ENCODE measurements at places on chromosomes 7 and 10.
A peak's percentile ranks its signal among the peaks of the same experiment; 100 is the strongest.

DNA sequence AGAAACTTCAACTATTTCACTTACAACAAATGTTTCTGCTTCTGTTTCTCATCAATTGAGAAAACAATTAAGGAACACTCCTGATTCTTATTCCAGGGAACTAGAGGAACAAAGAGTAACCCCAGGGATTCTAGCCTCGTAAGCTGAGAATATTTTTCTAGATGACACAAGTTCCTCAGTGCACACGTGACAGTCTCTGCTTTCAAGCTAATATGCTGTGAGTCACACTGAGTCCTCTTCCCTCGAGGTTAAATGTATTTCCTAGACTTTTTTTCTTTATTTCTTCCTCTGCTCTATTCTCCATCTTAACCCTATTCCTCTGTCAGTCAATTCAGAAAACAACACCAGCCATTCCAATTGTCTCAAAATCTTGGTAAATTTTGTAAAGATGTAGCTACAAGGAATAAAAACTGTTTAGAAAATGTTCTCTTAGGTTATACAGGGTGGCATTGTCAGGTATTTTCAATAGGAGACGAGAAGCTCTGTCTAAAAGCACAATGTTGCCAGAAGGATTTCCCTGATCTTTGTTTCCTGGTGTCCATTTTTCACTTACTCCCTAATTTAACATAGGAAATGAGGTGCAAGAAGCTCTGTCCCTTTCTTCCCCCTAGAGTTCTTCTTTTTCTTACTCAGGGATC, 5.8 kb upstream of the C1GALT1 start:
- DNase-seq, result peak; percentile 96

GRCh38 chr10:78687626-78688025, 381.1 kb upstream of the ZMIZ1 start:
- no peak for DNase-seq

DNA sequence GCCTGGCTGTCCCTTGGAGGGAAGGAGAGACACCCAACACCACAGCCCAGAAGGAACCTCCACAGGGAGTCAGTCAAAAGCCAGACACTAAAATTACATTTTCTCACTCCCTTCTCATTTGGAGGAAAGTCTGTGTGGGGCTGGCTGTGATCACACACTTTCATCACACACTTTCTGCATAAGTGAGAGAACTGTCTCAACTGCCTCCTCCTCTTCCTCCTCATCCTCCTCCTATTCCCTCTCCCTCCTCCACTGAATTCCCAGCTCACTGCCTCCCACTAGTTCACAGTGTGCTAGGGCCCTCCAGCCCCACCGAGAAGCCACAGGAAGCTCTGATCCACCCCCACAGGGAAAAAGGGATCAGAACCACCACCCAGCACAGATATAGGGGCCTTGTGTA, 91.6 kb downstream of the KCNMA1 start:
- DNase-seq, result no peak

GRCh38 chr10:74377476-74377875, 226.5 kb downstream of the ADK start:
- DNase-seq, result no peak

GRCh38 chr7:54189330-54189729, 352.8 kb upstream of the VSTM2A start:
- DNase-seq, result no peak

- DNase-seq, result no peak
Measured at GRCh38 chr10:89392974-89393373, 551 bp downstream of the IFIT1 start.

- DNase-seq, result no peak
Measured at GRCh38 chr7:64887756-64888508, 15.1 kb upstream of the ZNF273 start.

- DNase-seq, result no peak
Measured at GRCh38 chr7:141358386-141358785, 192.8 kb upstream of the AGK start.

- no peak for DNase-seq
Measured at GRCh38 chr7:1927937-1928644, 258.0 kb downstream of the ELFN1 start.

DNA sequence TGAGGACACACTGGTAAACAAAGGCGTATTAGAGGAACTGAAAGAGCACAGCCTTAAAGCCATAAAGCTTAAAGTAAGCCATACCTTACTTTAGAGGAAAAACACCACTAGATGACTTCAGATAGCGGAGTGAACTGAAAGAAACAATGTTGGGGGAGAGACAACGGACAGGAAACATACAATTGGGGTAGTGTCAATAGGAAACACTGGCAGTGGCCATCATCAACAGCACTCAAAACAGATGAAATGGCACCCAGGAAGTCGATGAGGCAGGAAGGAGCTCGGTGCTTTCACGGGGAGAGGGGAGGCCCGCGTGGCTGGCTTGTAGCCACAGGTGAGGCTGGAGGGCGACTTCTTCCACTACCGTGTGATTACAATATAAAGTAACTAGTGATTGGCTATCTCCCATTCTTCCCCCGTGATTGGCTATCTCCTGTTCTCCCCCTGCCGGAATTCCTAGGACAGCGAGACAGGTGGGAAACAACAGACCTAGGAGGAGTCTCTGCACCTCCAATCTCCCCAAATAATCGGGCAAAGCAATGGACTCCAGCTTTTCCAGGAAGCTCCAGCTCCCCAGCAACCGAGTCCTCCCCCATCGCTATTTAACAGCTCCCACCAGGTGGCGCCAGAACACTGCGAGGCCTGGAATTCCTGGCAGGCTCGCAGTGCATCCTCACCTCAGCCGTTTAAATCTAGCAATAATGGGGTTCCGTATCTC, 2.4 kb upstream of the TAS2R38 start:
- peak; percentile 83 for DNase-seq

DNA sequence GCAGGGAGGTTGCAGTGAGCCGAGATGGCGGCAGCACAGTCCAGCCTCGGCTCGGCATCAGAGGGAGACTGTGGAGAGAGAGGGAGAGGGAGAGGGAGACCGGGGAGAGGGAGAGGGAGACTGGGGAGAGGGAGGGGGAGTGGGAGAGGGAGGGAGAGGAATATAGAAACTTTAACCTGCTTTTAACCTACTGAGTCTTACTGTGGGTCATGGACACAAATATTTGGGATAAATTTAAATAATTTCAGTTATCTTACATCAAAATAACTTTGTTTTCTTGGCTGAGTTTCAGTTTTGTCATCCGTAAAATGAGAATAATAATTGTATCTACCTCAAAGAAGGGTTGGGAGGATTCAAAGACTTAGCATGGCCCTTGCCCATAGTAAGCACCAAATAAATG, 319.8 kb downstream of the LRMDA start:
- DNase-seq, result no peak

DNA sequence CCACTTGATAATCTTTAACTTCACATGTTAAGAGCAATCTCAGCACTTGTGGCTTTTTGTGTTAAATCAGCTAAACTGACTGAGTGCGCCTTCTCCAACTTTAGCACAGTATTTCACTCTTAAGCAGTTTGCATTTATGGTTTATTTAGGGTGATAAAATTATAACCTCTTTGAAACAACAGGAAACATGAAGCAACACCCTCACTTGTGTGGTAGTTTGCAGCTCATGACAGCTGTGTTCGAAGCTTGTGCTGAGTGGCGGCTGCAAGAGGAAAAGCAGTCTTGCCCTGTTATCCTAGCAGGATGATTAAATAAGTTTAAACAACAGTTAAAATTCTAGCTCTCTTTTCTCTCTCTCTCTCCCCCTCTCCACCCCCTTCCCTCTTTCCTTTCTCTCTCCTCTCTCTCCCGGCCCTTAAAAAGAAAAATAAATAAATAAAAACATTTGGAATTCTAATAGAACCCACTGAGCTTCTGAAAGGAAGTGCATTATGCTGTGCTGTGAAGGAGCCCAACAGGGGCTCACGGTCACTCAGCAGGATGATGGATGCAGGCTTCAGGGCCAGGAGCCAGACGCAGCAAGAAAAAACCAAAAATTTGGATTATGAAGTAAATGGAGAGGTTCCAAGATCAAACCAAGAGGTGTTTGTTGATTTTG, 25.2 kb downstream of the OGDH start:
- no peak for DNase-seq

GRCh38 chr10:34280599-34281374, 534.3 kb downstream of the PARD3 start:
- DNase-seq, result peak; percentile 56

GRCh38 chr7:70539617-70540016, 592.3 kb upstream of the GALNT17 start:
- no peak for DNase-seq

- DNase-seq, result peak; percentile 84
Measured at GRCh38 chr10:100743626-100744135, 1.7 kb upstream of the PAX2 start.

- DNase-seq, result no peak
Measured at GRCh38 chr7:146773506-146773905, 656.9 kb downstream of the CNTNAP2 start.

GRCh38 chr7:92754919-92755581, 81.3 kb downstream of the CDK6 start:
- DNase-seq, result no peak

- DNase-seq, result no peak
Measured at GRCh38 chr7:106022193-106022821, 59.2 kb downstream of the CDHR3 start.
